ENCODE measurements at places on chromosomes 1 and 21.

DNA sequence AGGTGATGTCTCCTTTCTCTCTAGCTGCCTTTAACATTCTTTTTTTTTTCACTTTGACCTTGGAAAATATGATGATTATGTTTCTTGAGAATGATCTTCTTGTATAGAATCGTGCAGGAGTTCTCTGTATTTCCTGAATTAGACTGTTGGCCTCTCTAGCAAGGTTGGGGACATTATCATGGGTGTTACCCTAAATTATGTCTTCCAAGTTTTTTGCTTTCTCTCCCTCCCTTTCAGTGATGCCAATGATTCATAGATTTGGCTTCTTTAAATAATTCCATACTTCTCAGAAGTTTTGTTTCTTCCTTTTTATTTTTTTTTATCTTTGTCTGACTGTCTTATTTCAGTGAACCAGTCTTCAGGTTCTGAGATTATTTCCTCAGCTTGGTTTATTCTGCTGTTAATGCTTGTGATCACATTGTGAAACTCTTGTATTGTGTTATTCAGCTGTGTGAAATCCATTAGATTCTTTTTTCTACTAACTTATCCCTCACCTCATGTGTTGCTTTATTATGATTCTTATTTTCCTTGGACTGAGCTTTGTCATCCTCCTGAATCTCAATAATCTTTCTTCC, 268.4 kb upstream of the NRIP1 start:
- DNase-seq = no peak

DNA sequence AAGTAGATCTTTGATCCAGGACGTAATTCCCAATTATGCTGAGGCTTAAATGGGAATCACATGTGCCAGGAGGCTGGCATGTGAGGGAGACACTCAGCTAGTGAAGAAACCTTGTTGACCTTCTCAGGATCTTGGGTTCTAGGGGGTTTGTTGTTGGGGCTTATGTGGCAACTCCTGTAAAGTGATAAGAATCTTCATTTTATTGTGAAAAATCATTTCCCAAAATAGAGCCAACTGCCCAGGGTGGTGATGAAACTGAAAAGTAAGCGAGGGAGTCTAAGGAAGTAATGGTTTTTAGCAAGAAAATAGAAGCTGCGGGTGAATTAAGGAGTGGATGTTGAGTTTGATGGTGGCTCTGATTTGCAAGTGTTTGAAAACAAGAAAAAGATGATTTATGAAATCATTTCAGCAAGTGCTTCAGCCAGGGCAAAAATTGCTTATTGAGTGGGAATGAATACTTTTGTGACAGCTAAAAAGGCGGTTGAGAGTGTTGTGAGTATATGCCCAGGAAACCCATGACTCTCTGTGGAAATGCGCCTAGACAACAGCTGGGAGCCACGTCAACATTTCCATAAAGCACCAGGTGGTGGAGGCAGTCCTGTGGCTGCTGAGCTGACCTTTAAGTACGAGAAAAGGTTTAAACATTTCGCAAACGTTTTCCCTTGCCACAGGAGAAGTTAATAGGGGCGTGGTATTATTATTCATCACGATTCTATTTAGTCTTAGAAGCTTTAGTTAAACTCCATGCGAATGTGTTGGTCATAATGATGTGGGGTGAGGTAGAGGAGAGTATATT, 102.7 kb downstream of the HMGB4 start:
- DNase-seq = no peak

DNA sequence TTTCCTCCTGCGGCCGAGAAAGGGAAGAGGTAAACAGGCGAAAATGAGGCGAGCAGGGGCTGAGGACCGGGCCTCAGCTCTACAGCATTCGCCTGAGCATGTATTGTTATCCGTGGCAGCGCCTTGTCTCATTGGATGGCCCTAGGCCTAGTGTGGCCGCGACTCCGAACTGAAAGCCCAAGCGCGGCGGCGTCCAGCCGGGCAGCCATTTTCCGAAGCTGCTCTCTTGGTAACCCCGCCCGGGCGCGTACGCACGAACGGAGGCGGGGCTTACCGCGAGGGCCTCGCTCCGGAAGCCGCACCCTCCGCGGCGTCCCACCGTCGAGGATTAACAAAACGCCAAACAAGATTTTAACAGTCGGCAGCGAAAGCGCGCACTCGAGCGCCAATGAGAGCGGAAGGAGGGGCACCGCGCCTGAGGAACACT, 797 bp upstream of the USP1 start:
- no peak for DNase-seq

DNA sequence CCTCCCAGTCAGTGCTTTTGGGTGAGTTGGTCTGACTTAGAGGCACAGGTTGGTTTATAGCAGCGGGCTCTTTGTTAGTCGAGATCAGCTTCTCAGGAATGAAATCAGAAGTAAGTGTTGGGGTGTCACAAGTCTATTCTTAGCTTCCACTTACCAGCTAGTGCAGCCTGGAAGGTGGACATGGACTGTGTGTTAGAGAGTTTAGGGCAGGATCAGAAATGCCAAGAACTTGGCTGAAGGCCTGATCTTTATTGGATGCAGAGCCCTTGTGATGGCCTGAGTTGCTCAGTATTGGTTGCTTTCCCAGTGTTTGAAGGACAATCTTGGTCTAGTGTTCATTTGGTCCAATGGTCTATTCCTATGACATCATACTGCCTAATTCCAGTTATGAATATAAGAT, 377.0 kb upstream of the USP24 start:
- no peak for DNase-seq

- DNase-seq = no peak
These were observed 422.9 kb downstream of the PTBP2 start for GRCh38 chr1:97144527-97144926.

DNA sequence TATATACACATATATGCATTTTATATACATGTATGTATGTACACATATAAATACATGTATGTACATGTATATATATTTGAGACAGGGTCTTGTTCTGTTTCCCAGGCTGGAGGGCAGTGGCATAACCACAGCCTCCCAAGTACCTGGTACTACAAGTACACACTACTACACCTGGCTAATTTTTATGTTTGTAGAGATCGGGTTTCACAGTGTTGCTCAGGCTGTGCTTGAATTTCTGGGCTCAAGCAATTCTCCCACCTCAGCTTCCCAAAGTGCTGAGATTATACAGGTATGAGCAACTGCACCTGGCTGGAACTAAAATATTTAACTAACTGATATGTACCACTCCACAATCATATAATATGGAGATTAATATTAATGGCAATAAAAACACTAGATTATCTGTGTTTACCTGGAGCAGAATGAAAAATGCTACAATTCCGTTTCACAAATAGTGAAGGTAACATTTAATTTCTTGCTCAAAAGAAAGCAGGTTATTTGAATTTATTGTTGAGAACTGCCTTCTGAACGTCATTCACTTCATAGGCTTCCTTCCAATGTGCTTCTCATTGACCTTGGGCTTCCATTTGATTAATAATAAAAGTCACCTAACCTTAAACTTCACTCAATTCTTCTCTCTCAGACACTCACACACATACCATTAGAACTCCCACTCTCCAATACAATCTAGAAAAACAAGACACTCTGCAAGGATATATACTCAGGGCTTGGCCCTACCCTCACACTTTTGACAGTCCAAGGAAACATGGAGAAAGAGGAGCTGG, 57.0 kb downstream of the PTGER3 start:
- DNase-seq = no peak

DNA sequence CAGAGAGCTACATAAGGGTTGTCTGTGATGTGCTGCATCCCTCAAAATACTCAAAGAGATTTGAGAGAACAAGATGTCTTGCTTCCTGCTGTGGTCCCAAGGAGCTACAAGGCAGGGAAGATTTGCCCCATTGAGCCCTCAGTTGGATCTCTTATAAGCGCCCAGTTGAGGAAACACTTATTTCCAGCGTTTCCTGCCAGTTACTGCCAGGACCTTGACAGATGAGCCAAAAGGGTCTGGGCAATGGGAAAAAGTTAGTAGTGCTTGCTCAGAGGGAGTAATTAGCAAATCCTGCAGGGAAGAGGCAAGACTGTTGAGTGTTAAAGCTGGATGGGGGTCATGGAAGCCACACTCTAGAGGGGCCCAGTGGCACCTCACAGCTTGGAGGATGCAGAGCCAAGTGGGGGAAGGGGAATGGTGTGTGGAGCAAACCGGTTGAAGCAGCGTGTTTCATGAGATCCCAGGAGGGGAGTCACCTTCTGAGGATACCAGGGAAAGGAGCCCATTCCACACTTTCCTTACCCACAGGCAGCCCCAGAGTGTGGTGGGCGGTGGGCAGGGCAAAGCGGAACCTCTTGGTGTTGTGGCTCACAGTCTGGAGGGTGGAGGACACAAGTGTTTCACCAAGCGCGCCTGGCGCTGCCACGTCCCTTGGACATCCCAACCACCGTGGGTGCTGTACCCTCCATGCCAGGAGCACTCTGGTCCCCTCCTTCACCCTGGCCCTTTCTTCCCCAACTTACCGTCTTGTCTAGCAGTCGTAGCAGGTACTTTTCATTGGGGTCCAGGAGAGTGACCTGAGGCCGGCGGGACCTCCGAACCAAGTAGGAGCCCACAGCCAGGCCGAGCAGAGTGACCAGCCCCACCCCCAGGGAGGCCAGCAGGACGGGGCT, 805 bp downstream of the CYB5R1 start:
- DNase-seq = no peak

- no peak for DNase-seq
These were observed 39.3 kb downstream of the NAV1 start for GRCh38 chr1:201578008-201578888.

- DNase-seq = no peak
These were observed 17.3 kb downstream of the CA6 start for GRCh38 chr1:8962812-8963530.

- DNase-seq = no peak
These were observed 102.6 kb upstream of the UBE2U start for GRCh38 chr1:64100791-64101190.

GRCh38 chr1:156815307-156815826, 1.3 kb downstream of the SH2D2A start:
- DNase-seq = no peak

DNA sequence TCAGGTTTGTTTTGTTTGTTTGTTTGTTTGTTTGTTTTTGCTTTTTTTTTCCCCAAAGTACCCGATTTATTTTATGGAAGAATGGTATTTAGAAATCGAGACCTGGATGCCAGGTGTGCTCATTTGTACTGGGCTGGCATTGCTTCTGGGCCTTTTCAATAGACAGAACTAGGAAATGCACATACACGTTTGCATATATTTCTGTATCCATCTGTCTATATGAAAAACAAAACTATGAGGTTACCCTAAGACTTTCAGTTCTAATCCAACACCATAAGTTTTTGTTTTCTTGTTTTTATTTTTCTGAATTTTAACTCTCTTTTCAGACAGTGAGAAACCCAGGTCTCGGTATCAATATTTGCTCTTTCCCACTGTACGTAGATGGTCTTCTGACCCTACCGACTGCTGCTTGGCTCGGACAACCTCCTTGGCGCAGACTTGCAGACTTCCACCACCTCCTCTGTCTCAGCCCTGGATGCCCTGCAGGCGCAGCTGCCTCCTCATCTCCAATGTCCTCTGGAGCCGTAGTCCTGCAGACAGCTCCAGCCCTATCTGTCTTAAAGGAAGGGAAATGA, 171.7 kb downstream of the NEK7 start:
- DNase-seq = no peak

- no peak for DNase-seq
These were observed 31.0 kb upstream of the IL10 start for GRCh38 chr1:206803221-206803730.

DNA sequence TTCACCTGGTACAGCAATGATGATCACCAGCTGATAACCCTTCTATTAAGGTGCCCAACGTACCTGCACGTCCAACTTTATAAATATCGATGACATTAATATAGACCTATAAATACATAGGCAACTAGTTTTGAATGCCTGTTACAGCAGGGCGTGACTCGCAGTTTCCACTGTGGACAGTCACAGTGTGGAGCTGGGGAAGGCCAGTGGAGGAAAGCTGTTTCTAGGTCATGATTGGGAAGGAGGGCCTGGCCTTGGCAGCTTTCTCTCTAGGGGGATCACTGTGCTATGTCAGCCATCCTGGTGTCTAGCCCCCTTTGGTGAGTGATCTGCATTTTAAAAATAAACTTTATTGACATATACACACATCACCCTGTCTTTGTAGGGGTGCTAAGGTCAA, 4.4 kb upstream of the PRDM15 start:
- DNase-seq = no peak

- DNase-seq = no peak
These were observed 125.3 kb upstream of the RUNX3 start for GRCh38 chr1:25055324-25055780.

DNA sequence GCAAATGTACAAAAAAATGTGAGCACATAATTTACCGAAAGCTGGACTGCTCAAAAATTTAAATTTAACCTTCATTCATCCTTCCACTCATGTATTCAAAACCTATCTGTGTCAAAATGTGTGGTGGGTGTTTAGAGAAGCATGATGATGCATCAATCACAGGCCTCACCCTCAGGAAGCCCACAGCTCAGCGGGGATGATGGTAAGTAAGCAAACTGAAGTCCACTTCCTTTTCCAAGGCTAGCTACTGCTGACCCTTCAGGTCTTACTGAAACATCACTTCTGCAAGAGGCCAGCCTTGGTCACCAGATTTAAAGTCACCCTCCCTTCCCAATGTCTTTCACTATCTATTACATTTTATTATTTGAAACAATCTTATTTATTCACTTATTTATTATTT, 254.5 kb downstream of the DNM3 start:
- no peak for DNase-seq

Measured in nucleus accumbens (tissue), 56 donors.